ENCODE measurements at places on chromosomes 2 and 18.

GRCh38 chr18:48841381-48842258, 109.1 kb downstream of the SMAD7 start:
- no peak for DNase-seq

DNA sequence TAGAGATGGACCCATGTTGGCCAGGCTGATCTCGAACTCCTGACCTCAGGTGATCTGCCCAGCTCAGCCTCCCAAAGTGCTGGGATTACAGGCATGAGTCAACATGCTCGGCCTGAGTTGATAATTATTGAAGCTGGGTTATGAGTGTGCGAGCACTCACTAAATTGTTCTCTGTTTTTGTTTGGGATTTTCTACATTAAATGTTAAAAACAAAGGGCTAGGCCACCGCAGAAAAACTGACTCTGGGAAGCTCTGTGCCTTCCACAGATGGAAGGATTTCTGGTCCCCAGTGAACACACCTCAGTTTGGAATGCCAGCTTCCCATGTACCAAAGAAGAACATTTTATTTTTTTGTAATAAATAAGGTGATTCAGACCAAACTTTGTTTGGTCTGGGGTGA, 83.0 kb downstream of the XRCC5 start:
- DNase-seq: no peak

GRCh38 chr18:9434122-9434701, 41.1 kb upstream of the RALBP1 start:
- no peak for DNase-seq

GRCh38 chr2:196939371-196939770, 12.9 kb upstream of the PGAP1 start:
- DNase-seq: no peak

- DNase-seq: no peak
These were observed 240.9 kb upstream of the GULP1 start for GRCh38 chr2:188050726-188051125.

- DNase-seq: no peak
These were observed 114.8 kb downstream of the NEB start for GRCh38 chr2:151619337-151619989.

DNA sequence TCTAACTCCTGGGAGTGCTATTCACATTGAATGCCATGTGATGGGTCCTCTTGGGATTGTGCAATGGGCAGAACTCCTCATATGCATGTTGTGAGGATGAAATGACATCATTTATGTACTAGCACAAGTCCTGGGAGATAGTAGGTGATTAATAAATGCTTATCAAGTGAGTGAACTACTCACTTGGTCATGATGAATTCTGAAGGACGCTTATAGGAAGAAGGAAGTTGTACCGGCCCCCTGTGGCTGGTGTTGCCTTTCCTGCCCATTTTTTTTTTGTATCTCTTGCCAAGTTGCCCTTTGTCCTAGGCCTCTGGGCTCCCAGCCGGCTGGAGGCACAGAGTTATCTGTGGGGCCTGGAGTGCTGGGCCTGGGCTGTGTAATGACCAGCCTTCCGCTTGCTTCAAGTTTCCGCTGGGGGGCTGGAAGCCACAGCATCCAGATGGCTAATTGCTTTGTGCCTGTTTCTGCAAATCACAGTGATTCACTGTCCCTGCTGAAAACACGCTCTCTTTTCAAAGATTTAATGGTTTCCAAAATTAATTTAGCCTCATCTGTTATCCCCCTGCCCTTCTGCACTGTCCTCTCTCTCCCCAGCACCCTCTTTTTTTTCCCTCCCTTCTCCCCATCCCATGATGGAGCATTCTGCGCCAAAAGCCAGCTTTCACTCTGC, 33.7 kb upstream of the MRPL33 start:
- no peak for DNase-seq

DNA sequence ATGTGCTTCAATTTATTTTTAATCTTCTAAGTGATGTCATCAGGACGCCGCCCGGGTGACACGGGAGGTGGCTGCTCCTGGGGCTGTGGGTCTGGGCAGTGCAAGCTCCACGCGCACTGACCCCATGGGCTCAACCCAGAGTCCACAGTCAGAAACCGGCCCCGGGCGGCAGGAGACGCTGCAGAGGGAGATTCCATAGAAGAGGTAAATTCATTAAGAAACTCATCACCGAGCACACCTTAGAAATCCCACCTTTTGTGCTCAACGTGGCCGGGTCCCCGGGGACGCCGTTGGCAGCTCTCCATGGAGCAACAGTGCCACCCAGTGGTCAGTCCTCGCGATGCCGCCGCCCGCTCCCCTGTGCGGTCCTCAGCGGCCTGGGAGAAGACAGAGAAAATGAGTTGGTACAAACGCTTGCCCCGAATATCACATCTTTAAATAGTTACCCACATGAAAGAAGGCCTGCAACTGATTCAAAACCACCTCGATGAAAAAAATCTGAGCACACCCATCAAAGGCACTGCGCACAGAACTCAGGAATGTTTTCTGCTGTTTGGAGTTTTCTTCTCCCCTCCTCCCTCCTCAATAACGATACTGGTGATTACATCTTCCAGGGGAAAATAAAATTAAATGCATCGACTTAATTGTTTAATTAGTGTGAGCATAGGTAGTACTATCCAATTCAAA, 92.6 kb downstream of the CMPK2 start:
- DNase-seq: no peak

GRCh38 chr2:224893848-224894247, 148.4 kb downstream of the DOCK10 start:
- DNase-seq: no peak

GRCh38 chr18:61833978-61834377, 58.8 kb downstream of the RNF152 start:
- DNase-seq: no peak

GRCh38 chr2:231911381-231911780, 14.8 kb downstream of the NPPC start:
- no peak for DNase-seq

DNA sequence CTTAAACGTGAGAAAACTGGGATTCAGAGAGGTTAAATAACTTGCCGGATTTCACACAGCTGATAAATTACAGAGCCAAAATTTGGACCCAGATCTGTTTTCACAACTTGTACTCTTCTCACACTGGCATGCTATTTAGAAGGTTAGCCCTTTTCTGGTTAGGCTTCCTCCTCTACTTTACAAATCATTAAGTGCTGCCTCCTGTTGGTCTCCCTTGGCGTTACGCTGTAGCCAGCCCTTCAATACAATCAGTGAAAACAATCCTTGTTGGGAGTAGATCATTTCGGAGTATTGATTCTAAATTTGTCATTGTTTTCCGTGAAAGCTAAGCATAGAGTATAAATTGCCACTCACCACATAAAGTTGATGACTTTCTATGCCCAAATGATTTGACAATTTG, 153.5 kb downstream of the ARHGAP15 start:
- no peak for DNase-seq

DNA sequence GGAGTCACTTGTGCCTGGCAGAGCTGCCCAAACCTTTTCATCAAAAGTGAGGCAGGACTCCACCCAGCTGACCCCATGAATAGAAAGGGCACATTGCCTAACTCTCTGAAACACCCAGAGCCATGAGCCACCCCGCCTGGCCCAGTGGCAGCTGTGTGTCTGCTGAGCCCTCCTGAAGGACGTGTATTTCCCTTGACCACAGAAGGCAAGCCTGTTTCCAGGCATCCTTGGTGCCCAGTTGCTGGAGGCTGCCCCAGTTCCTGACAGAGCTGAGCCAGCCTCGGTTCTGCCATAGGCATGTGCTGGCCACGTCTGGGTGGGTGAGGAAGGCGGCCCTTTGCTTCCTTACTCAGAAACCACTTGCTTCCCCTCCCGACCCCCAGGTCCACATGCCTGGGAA, 124.7 kb upstream of the GLI2 start:
- no peak for DNase-seq

DNA sequence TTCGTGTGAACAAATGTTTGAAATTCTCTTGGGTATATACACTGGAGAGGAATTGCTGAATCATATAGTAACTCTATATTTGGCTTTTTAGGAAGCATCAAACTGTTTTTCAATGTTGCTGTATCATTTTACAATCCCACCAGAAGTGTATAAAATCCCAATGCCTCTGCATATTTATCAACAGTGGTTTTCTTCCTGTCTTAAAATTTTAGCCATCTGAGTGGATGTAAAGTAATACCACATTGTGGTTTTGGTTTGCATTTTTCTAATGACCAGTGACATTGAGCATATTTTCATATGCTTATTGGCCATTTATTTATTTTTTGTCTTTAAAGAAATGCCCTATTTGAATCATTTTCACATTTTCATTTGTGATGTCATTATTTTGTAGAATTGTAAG, 22.8 kb upstream of the LRP1B start:
- DNase-seq: no peak

DNA sequence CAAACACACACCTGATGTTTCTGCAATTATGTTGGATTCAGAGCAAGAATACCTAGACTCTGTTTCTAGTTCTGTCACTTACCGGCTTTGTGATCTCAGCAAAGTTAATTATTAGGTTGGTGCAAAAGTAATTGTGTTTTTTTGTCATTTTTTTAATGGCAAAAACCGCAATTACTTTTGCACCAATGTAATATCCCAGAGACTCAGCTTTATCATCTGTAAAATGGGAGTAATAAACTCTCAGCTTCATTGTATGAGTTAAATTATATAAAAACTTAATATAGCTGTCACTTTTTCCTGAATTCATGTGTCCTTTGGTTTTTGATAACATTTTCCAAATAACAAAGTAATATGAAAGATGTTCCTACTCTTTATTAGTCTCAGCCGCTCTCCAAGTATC, 251.7 kb downstream of the TRIB2 start:
- no peak for DNase-seq

GRCh38 chr2:201152999-201153815, 29.7 kb upstream of the CASP10 start:
- no peak for DNase-seq

DNA sequence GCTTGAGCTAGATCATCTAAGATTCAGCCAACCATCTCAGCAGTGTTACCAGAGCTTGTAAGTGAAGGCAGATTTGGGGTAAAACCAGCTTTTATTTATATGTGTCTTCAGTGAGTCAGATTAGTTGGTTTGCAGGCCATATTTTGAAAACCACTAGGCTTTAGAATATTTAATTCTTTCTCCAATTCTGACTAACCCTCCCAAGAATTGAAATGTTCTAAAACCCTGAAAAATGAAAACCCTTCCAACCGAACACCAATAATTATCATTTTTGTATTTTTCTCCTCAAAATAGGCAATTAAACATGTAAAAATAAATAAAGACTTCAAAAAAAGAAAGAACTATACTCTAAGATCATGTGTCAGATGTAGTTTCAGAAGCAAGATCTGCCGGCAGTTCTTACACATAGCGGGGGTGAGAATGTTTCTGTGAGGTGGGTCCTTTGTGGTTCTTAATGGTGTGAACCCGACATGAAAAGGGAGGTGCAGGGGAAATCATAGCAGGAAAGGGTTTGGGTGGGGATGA, 14.2 kb downstream of the PLEK start:
- no peak for DNase-seq

DNA sequence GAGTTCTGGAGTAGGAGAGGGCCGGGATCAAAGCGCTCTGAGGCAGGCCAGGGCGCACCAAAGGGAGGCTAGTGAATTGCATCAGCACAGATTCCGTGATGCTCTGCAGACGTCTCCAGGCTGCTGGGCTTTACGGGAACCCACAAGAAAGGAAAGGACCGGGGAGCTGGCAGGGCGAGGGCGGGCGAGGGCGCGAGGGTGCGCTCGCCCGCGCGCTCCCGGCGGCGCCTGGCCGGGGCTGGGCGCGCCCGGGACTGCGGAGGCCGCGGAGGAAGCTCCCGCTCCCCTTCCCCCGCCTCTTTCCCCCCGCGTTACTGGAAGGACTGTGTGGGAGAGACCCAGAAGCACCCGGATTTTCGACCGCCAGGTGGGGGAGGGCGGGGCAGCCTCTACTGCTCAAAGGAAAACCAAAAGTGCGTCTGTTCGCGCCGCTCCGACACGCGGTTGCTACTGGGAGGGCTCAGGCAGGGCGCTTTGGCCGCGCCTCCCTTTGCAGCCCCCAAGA, 2.4 kb upstream of the FOSL2 start:
- DNase-seq: peak; percentile 60

GRCh38 chr2:205776139-205776538, 93.8 kb downstream of the NRP2 start:
- no peak for DNase-seq

DNA sequence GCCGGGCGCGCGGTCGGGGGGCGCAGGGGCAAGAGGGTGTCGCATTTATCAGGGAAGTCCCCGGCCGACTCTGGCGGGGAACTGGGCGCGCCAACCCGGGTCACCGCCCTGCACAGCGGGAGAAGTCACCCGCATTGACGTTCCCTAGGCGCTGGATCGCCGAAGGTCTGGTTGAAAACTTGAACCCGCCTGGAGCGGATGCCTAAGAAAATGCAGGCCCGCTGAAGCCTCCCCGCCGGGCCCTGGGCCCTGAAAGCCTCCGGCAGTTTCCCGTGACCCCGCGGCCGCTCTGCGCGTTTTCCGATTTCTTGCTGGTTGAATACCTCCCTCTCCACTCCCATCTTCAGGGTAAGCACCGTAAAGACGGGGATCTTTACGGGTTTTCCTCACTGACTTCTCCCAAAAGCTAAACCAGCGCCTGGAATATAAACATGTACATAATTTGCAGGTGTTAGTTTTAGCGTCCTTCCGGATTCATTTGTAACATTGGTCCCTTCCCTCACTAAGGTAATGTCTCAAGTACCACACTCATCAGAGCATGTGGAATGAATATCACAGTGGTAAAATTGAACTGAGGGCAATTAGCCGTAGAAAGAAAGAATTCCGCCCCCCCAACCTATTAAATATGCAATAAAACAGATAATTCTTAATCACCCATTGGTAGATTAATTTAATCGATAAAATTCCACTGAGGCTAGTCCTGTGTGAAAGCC, 675 bp upstream of the SPIRE1 start:
- DNase-seq: peak; percentile 57

DNA sequence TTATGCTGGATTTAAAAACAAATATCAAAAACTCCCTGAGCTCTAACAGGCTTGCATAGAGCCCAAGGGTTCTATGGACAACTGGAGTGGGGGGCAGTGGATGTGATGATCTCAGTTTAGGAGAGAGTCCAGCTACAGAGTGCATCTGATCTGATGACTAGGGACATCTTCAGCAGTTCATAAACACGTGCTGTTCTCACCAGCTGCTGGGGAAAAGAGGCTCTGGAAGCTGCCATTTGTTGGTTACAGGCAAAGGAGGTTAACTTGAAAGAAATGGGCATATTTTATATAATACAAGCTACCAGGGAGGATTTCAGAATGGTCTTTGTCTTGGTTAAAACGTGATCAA, 36.0 kb upstream of the ZNF396 start:
- no peak for DNase-seq

GRCh38 chr2:174335988-174336500, 1.3 kb downstream of the SP9 start:
- DNase-seq: no peak

GRCh38 chr2:11812466-11813248, 66.2 kb downstream of the LPIN1 start:
- no peak for DNase-seq
